ENCODE measurements at places on chromosomes 4 and X.

GRCh38 chr4:1512051-1512737 lies 106.0 kb upstream of the NKX1-1 start:
- DNase-seq = no peak

- DNase-seq = no peak
Observed at GRCh38 chr4:102343964-102344519, 1.2 kb downstream of the SLC39A8 start.

DNA sequence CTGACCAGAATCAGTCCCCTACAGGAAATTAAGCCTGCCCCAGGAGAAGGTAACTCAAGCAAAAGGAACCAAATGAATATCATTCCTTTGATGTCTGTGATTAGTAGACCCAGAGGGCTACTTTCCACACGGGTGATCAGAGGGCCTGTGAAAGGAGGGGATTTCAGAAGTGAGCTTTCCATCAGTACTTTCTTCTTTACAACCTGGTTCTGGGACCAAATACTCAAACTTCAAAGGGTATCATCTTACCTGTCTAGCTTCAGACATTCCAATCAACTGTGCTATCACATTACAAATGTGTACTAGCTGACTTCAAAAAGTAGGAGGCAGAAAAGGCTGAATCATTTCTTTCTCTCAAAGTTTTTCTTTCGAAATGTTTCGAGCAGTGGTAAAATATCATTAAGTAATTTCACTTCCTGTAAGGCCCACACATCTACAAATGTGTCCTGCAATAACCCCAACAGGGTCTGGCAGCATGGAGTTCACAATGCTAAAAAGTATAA lies 23.9 kb downstream of the ACSL4 start:
- no peak for DNase-seq

GRCh38 chrX:155031657-155032056 lies 5.0 kb downstream of the FUNDC2 start:
- no peak for DNase-seq

DNA sequence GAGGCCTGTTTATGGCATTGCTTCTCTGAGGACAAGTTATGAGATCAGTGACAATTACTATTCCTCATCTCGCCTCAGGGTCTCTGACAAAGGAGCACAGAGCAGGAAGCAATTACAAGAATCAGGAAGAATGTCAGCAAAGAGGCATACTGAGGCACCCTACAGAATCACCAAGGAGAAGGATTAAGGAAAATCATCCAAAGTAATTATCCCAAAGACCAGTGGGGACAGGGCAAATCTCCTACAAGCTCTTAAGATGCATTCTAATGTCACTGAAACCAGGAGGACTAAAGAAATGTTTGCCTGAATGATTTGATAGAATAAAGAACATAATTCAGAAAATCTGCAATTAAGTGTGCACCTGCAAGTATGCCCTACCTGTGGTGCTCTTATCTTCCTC lies 206.2 kb downstream of the RCHY1 start:
- no peak for DNase-seq

GRCh38 chr4:33658971-33659370 lies 2585.3 kb downstream of the ARAP2 start:
- peak; percentile 13 for DNase-seq

DNA sequence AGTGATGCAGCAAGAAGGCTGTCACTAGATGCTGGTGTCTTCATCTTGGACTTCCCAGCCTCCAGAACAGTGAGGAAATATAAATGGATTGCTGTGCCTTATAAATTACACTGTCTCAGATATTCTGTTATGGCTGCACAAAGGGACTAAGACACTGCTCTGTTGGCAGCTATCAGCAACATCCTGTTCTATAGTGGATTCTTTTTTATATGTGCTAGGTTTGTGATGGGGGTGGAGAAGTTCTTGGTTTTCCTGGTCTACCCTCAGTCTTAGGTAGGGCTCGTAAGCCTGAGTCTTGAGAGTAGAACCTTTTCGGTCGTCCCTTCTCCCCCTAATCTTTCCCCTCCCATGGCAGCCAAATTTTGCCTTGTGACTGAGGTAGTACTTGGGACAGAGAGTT lies 17.3 kb downstream of the STIM2 start:
- DNase-seq = no peak

Data from Ammon's horn (tissue), 1 donor.